Skeletal muscle cell (primary cell): ENCODE measurements at places on chromosomes 4 and X.

- no peak for DNase-seq
Measured at GRCh38 chr4:141570290-141570689, 66.1 kb upstream of the IL15 start.

GRCh38 chrX:45743081-45743533, 542.4 kb upstream of the DIPK2B start:
- no peak for DNase-seq

DNA sequence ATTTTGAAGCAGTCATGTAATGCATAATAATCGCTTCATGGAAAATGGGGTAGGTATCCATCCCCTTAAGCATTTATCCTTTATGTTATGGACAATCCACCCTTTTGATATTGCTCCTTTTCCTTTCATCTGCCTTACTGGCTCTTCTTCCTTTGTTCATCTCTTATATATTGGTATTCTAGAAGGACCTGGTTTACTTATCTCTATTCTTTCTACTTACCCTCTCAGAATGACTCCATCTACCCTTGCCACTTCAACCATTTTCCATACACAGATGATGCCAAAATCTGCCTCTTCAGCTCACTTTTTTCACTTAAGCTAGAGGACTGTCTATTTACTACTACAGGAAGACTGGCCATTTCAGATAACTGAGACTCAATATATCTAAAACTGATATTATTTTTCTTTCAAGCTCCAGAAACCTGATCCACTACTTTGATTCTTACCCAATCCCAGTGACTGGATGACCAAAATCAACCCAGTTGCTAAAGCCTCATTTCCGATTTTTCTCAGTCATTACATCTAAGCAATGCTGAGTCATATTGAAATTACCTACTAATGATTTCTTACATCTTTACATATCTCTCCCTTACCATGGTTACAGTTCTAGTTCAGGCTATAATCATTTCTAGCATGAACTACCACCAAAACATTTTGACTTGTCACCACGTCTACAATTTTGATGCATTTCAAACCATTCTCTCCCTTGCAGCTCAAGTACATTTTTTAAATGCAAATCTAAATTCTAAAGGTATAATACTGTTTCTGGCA, 93.7 kb downstream of the FAAH2 start:
- no peak for DNase-seq

- no peak for DNase-seq
Measured at GRCh38 chr4:78581618-78582017, 30.0 kb downstream of the ANXA3 start.

GRCh38 chr4:82739287-82740190, 59.1 kb downstream of the SCD5 start:
- DNase-seq, result peak; percentile 23

DNA sequence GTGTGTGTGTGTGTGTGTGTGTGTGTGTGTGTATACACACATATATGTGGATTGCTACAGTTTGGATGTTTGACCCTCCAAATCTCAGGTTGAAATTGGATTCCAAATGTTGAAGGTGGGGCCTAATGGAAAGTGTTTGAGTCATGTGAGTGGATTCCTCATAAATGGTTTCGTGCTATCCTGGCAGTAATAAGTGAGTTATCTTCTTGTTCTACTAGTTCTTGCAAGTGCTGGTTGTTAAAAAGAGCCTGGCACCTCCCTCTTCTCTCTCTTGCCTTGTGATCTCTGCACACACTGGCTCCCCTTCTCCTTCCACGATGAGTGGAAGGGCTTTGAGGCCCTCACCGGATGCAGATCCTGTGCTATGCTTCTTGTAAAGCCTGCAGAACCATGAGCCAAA, 344.1 kb downstream of the SH2D1A start:
- no peak for DNase-seq

DNA sequence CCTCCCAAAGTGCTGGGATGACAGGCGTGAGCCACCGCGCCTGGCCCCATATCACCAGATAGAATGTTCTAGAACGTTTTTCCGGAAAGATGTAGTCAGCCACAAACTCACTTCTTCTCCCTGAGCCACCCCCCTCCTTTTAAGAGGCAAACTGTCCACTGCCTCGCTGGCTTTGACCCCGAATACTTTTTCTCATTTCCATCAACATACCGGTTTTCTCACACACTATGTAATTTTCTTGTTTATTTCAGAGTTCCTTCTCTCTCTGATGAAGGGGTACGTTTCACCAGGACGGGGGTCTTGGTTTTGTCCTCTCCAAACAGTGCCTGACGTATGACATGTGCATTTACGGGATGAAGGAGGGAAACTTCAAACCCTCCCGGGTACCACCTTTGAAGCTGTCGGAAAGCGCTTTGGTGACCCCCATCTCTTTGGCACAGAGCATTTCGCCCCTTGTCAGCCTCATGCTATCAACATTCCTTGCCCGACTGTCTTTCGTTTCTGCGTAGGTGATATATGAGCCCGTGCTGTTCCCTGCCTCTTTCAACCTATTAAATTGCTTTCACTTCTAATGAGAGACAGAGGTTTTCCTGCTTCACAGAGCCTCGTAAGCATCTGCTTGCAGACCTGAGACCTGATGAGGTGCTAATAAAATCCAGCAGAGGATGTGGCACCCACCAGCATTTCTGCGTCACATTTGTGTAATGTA, 73.8 kb downstream of the CRLF2 start:
- DNase-seq, result no peak

- no peak for DNase-seq
Measured at GRCh38 chrX:111831343-111831742, 44.6 kb upstream of the TRPC5OS start.

- DNase-seq, result no peak
Measured at GRCh38 chr4:41189666-41190065, 24.7 kb downstream of the APBB2 start.

GRCh38 chrX:31355206-31355955, 283.5 kb upstream of the FTHL17 start:
- no peak for DNase-seq

GRCh38 chr4:7801001-7801400, 138.7 kb downstream of the AFAP1 start:
- DNase-seq, result no peak
